ENCODE measurements at places on chromosomes 5 and 9. TPM values are rescaled to one million over a fixed set of nuclear protein-coding genes. Genes with fewer than 3 reads are reported as not detected.

ZNF484 gene
- 1.1 TPM for polyA plus RNA-seq

GAPT gene
- not detected for polyA plus RNA-seq

MYOT gene
- polyA plus RNA-seq: 0.02 TPM

PCDHA7 gene
- 0.15 TPM for polyA plus RNA-seq

GRCh38 chr5:10585518-10585915, 21.6 kb downstream of the ANKRD33B start:
- DNase-seq: no peak

GRCh38 chr9:78985084-78985738, 586.6 kb upstream of the TLE4 start:
- no peak for DNase-seq

DNA sequence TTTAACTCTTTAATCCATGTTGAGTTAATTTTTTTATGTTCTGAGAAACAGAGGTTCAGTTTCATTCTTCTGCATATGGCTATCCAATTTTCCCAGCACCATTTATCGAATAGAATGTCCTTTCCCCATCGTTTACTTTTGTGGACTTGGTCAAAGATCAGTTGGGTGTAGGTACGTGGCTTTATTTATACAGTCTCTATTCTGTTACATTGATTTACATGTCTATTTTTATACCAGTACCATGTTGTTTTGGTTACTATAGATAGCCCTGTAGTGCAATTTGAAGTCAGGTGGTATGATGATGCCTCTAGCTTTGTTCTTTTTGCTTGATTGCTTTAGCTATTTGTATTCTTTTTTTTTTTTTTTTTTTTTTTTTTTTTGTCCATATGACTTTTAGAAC, 462.0 kb downstream of the HTR1A start:
- DNase-seq: no peak

GRCh38 chr5:31231177-31231838, 37.8 kb downstream of the CDH6 start:
- no peak for DNase-seq

- peak; percentile 60 for DNase-seq
These were observed 20.5 kb downstream of the EQTN start for GRCh38 chr9:27276193-27277030.

- DNase-seq: no peak
These were observed 155.5 kb upstream of the S1PR3 start for GRCh38 chr9:88835772-88836171.

GRCh38 chr5:90547072-90547536, 11.5 kb upstream of the ADGRV1 start:
- no peak for DNase-seq

- no peak for DNase-seq
These were observed 82.4 kb downstream of the NTRK2 start for GRCh38 chr9:84751921-84752320.

- DNase-seq: no peak
These were observed 90.7 kb downstream of the GADD45G start for GRCh38 chr9:89695441-89695891.

- peak; percentile 72 for DNase-seq
These were observed at the start of gene SPARC for GRCh38 chr5:151686674-151687407. Gene SPARC, minus strand, starts transcription at chr5:151686915. Its CDS starts 10,727 bp downstream, at chr5:151676188.

GRCh38 chr5:150801117-150801927, 22.8 kb downstream of the SMIM3 start:
- peak; percentile 36 for DNase-seq

All from SK-N-SH (cell line).